Kasumi-1 (cell line): ENCODE measurements at places on chromosomes 12 and 14.
A peak's percentile ranks its signal among the peaks of the same experiment; 100 is the strongest.

- DNase-seq = no peak
These were observed 41.0 kb downstream of the ZCRB1 start for GRCh38 chr12:42284876-42285275.

GRCh38 chr12:40376533-40377267 is 151.9 kb downstream of the LRRK2 start:
- DNase-seq = no peak

GRCh38 chr14:92582706-92583452 is 69.3 kb downstream of the RIN3 start:
- DNase-seq = no peak

DNA sequence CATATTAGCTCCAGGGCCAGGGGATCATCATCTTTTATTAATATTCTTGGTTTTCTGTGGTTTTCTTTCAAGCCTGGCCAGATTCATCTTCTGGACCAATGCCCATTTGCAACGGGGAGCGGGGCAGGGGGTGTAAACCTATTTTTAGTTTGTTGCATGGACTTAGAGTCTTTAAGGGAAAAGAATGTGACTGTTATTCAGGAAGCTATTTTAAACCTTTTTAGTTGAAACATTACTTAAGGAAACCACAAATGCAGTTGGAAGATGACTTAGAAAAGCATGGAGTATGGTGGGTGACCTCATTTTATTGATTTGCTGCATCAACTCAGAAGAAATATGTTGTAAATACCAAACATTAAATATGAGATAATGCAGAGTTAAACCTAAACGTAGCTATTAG is 368.4 kb upstream of the E2F7 start:
- DNase-seq = peak; percentile 5

DNA sequence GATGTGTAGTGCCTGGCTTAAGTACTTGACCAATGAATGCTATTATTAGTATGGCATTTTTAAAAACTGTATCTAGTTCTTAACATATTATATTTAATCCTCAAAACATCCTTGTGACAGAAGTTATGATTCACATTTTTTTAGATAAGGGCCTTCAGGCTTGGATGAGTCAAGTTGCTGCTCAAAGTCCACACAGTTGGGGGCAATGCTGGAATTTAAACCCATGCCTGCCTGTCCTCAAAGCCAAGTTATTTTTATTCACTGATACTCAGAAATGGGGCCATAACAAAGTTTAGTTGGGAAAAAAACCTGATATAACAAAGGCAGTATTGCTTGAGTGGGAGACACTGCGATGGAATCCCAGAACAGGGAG is 50.6 kb downstream of the RFX4 start:
- no peak for DNase-seq

DNA sequence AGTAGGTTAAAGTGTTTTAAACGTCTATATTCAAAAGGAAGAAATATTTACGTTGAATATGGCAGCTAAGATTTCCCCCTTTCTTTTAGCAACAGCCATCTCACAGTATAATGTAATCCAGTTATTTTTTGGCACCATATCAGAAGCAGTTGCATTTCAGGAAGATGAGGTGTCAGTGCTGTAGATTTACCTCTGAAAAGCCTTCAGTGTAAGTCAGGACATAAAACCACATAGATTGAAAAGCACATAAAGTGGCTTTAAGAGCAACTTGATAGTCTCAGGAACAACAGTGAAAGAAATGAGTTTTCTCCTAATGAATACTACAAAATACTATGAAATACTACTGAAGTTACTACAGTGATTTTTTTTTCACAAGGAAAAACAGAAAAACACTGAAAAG is 6.9 kb downstream of the MLH3 start:
- DNase-seq = no peak

GRCh38 chr12:59383079-59383822 is 212.6 kb upstream of the SLC16A7 start:
- no peak for DNase-seq

DNA sequence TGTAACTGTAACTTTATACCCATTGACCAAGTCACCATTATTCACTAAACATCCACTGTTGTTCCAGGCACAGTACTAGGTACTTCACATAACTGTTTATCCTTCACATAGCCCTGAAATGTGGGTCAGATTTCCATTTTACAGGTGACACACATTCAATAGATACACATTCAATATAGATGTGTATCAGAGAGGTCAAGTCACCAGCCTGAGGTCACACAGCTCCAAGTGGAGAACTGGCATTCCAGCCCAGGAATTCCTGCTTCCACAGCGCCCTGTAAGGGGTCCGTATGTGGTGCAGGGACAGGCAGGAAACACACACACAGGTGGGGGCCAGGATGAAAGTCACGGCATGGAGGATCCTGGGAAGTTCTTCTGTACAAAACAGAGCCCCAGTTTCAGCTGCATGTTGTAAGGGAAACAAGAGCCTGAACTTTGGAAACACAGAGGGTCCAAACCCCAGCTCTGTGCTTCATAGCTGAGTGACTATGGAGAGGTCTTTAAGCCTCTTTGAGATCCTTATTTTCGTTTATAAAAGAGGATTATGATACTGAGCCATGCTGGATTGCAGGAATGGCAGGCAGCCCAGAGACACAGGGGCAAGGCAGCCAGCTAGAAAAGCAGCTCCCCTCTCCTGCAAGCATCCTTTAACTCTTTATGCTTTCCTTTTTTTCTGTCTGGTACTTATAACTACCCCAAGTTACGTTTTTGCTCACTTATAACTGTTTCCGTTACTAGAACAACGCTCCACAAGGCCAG is 50.3 kb upstream of the DICER1 start:
- no peak for DNase-seq

DNA sequence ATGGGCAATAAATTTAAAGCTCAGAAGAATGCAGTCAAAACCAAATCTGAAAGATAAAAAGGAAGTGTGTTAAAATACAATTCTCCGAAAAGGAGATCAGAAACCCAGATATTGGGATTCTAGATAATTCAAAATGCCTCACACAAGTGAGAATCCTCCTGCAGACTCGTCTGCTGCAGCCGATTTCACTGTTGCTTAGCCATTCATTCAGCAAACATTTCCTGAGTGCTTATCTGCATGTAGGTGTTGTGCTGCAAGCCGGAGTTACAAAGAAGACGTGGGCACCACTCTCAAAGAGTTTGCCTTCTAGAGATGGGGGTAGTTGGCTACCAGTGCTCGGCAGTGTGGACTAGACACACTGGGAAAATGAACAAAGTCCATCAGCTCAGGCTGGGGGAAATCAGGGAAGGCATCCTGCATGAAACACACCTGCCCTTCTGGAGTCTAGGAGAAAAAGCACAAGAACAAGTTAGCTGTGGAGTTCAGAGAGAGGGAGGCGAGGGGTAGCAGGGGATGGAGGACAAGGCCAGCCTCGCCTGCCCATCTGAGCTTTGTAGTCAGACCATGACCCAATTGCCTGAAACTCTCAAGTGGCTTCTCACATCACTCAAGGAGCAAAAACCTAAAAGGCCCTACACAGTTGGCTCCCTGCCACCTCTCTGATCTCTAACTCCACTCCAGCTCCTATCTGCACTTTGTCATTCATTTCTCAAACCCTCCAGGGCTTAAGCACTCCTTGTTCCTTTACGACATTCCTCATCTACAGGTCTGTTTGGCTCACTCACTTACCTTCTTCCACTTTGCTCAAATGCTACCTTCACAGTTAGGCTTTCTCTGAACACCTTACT is 310.0 kb upstream of the DDHD1 start:
- DNase-seq = no peak

GRCh38 chr12:33988197-33988805 is 34.0 kb upstream of the ALG10 start:
- DNase-seq = no peak

GRCh38 chr12:67352682-67353081 is 83.5 kb downstream of the CAND1 start:
- DNase-seq = no peak

DNA sequence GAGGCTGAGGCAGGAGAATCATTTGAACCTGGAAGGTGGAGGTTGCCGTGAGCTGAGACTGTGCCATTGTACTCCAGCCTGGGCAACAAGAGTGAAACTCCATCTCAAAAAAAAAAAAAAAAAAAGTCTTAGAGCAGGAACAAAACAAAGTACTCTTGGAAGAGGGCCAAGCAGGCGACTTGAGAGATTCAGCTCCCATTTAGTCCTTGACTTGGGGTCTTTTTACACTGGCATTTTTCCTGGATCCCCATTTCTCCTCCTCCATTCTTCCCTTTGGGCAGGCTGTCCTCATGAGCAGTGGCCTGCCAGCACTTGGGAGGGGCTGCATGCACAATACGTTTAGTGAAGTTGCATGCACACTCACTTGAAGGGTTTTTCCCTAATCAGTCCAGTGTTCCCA is 72.9 kb downstream of the C14orf132 start:
- no peak for DNase-seq

GRCh38 chr12:82461836-82462235 is 103.5 kb downstream of the METTL25 start:
- peak; percentile 70 for DNase-seq

GRCh38 chr14:54086767-54087166 is 130.1 kb upstream of the BMP4 start:
- DNase-seq = no peak

DNA sequence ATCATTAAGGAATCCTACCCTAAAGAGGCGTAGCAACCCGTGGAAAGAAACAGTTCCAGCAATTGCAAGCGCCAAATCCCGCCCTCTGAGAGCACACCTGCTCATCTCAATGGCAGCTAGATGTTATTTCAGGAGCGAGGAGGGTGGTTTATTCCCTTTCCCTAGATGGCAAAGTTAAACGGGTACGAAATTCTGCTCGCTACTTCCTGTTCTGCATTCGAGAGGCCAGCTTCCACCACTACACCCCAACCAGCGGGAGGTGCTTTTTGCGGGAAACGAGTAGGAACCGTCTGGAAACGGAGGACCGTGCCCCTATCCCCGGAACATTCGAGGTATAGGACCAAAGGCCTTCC is 536 bp downstream of the VPS29 start:
- DNase-seq = peak; percentile 80

DNA sequence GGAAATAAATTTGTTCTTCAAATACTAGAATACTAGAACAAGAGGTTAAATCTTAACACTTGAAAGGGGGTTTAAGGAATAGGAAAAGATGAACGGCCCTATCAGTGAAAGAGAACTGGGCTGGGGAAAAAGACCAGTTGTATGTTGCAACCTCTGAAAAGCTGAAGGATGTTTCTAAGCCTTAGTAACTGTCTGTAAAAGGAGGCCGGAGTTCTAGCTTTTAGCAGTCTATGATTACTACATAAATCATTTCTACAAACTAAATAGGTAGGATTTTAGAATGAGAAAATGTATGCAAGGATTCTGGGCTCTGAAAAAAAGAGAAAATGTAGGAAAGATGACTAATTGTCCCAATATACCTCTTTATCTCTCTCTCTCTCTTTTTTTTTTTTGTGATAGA is 4.9 kb downstream of the CERS5 start:
- DNase-seq = no peak

DNA sequence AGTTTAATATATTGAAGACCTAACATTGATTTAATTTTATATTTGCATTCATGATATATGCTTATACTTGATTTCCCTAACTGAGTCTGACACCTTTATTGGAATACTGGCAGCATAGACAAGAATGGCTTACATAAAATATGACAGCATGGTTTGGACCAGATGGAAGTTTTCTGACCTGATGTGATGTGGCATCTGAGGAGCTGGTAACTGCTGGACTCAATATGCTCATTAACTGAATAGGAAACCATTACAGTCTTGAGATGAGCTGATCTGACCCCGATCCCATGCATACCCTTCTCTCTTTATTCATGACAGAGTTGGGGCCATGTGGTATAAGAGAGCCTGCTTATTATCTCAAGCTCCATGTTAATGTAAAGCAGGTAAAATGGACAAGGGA is 604.8 kb upstream of the SEL1L start:
- no peak for DNase-seq

DNA sequence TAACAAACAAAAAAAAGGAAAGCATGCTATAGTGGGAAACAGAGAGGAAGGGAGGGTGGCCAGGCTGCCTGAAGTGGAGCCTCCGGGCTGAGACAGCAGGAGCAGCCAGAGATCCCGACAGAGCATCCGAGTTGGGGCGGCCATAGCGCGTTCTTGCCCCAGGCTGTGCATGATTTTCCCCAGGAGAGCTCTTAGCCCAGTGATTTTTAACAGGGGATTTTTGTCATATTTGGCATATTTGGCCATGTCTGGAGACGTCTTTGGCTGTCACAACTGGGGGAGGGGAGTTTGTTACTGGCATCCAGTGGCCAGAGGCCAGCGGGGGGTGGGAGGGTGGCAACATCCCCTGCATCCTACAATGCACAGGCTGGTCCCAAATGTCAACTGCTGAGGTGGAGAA is 23.6 kb downstream of the BDKRB1 start:
- DNase-seq = no peak

GRCh38 chr14:63288853-63289252 is 29.9 kb downstream of the GPHB5 start:
- no peak for DNase-seq

DNA sequence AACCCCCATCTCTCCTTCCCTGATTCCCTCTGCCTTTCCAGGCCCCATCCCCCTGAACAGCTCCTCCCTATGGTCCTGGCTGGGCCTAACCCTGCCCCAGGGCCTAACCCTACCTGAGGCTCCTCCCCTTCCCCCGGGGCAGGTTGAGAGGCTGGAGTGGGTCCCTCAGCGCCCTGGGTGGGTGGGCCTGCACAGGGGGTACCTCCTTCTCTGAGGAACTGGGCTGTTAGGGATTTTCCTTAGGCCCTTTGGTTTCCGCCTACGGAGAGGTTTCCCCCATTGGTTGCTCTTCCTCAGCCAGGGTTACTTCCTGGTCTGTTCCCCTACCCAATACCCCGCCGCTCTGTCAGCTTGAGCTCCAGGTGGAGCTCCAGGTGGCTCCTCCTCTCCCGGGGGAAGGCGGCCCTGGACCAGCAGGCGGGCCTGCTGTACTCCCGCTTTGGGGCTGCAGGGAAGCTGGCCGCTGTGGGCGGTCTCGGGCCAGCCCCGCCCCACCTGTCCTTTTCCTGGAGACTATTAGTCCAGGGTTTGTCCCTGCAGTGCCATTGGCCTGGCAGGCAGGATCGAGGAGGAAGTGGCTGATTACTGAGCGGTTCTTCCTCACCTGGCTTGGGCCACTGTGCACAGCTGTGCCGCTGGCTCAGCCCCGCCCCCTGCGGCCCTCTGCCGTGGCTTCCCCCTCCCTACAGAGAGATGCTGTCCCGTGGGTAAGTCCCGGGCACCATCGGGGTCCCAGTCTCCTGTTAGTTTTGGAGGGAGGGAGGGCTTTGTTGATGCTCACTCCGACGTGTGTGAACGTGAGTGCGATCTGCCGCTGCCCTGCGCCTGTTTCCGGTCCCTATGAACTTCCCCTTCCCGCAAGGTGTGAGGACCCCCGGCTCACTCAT is 2.5 kb downstream of the C12orf57 start:
- DNase-seq = no peak

GRCh38 chr12:96233939-96234461 is 39.8 kb downstream of the ELK3 start:
- DNase-seq = no peak

DNA sequence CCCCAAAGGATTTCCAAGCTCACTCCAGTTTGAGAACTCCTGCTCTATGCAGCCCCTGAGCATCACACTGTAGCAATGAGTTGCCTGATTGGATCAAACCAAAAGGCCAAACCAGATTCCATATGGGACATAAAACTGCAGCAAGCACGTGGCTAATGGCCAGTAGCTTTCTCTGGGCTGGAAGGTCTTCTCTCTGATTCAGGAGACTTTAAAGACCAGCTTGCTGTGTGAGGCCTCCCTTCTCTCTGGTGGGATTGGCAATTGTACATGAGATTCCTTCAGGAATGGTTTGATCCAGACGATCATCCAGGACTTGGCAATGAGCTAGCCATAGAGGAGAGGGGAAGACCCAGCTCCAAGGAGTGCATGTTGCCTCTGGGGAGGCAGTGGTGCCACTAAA is 50.2 kb downstream of the WSCD2 start:
- DNase-seq = no peak

- no peak for DNase-seq
These were observed 381.9 kb downstream of the SLC16A7 start for GRCh38 chr12:59977779-59978178.

- no peak for DNase-seq
These were observed 12.3 kb downstream of the UBE2N start for GRCh38 chr12:93429448-93429847.
